ENCODE measurements at places on chromosomes 12 and 14.

DNA sequence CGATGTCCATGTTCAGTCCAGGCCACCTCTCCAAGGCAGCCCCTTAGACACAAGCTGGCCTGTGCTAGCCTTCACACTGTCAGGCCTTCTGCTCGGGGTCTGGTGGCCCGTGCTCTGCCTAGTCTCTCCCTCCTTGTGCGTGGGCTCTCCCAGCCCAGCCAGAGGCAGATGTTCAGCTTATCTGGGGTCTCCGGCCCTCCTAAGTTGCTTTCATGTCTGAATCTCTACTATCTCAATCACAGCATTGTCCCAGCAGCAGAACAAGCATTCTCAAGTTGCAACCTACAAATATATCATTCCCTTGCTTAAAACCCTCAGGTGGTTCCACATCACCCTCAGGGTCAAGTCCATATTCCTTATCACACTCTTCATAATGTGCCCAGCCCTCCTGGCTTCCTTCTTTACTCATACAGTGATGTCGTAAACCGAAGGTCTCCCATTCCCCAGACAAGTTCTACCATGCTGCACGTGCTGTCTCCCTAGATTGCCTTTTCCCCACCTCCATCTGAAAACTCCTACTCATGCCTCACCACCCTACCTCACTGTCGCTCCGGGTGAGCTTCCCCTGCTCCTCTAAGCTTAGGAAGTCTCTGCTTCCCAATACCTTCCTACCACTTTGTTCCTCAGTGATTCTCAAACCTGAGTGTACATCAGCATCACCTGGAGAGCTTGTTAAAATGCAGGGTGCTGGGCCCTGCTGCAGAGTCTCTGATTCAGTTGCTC lies 1.5 kb downstream of the KRT73 start:
- DNase-seq = no peak

- peak; percentile 99 for DNase-seq
Observed at GRCh38 chr12:108514973-108515814, at the start of gene FICD. Gene FICD, plus strand, starts transcription at chr12:108515277. Its CDS starts 1,696 bp downstream, at chr12:108516973.

DNA sequence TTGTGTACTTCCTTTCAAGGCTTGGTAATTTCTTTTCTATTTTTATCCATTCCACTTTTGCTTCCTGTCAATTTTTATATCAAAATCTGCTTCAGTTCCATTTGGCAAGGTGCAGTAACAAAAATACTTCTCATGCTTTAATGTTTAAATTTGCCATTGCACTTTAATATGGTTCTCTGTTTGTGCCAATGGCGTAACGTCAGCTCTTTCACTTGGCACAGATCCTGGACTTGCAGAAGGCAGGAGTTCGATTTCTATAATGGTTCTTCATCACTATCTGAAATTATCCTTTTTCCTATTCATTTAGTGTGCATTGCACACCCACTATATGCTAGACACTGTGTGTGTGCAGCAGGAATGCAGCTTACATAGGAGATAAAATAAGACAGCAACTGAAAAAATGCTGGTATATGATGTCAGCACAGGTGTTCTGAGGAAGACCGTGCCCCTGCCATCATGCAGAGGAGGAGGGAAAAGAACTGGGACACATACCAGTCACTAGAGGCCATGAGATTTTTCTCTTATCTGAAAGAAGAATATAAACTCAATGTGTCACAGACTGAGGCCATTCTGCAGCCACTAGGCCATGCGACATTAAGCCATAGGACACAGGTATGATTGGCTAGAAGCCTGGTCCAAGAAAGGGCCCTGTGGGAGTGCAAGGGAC lies 298.2 kb downstream of the RPAP3 start:
- no peak for DNase-seq

DNA sequence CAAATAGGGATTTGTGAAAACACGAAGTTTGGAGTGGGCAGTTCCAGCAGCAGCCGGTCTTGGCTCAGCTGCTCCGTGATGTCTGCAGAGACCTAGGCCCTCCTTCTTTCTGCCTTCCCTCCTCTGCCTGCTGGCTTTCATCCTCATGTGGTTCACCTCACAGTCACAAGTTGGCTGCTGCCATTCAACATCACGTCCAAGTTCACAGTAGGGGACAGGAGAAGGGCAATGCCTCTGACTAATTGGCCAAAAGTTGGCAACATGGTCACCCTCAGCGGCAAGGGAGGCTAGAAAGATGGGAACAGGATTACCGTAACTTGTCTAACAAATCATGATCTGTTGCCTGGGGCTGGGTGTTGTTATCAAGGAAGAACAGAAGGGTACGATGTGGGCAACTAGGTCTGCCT lies 7.8 kb upstream of the CACNA2D4 start:
- DNase-seq = peak; percentile 14

GRCh38 chr14:85576218-85576617 lies 46.3 kb downstream of the FLRT2 start:
- no peak for DNase-seq

DNA sequence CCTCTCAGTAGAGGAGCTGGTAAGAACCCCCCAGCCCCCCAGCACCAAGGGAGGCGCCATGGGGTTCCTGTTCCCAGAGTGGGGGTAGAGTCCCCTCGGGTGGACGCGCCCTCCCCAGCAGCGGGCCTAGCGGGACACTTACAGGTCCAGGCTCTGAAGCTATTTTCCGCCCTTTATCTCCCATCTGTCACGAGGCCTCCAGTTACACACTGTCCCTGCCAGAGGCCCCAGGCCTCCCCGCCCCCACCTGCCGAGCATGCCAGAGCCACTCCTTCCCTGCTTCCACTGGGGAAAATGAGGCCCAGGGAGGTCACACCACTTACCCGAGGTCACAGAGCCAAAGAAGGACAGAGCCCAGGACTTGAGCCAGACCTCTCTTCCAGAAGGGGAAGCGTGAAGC lies 3.1 kb downstream of the C14orf180 start:
- DNase-seq = no peak

DNA sequence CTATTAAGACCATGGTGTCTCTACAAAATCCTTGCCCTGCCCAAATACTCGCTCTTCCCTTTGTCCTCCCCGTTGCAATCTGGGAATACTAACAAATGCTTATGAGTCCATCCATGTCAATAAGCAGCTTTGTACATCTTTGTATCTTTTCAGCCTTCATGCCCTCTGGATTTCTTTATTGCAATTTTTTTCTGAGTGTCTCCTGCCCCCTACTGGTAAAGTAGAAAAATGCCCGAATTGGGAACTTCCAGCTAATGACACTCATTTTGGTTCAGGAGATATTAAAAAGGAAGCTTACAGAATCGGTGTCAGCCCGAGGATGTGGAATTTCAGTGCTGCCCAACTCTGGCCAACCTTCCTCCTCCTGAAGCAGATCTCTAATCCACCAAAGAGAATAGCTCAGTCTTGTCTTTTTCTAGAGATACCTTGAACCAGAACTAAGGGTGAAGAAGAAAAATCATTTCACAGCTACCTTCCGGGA lies 46.0 kb downstream of the SH2B3 start:
- DNase-seq = no peak

- DNase-seq = no peak
Observed at GRCh38 chr12:102760322-102760721, 156.7 kb downstream of the PAH start.

DNA sequence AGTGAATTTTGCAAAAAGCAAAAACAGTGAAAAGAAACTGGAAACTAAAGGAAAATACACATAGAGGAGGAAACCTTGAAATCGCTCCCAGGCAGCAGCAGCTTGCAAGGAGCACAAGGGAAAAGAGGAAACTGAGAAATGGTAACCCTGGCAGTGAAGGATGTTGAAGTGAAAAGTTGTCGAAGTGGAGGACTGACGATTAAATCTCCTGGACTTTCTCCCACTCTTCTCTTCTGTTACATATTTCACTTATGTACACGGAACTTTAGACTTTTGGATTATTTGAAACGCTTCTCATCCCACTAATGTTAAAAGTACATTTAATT lies 388.8 kb upstream of the USP15 start:
- DNase-seq = no peak

GRCh38 chr14:54908190-54908589 lies 5.6 kb upstream of the GCH1 start:
- DNase-seq = no peak

DNA sequence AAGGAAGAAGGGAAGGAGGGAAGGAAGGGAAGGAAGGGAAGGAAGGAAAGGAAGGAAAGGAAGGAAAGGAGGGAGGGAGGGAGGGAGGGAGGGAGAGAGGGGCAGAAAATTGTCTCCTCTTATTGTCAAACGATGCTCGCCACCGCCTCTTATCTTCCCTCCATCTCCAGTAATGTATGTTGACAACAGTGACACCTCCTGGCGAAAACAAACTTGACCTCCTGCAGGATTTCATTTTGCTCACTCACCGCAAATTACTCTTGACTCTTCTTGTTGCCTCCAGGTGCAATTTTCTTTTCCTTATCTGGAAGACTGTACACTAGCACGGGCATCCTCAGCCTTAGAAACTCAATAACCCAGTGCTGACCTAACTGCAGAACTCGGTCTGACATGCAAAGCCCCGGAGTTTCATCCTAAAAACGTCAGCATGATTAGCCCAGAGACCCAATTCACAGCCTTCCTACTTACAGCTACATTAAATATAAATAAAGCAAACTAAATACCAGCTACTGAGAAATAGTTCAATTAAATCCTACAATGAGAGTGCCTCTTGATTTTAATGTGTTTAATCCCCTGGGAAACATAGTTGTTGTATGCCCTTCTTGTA lies 512.4 kb upstream of the TMPO start:
- peak; percentile 36 for DNase-seq

- no peak for DNase-seq
Observed at GRCh38 chr12:106757623-106758348, 16.7 kb upstream of the RIC8B start.

GRCh38 chr14:34536951-34537676 lies 2.4 kb downstream of the EAPP start:
- DNase-seq = no peak

DNA sequence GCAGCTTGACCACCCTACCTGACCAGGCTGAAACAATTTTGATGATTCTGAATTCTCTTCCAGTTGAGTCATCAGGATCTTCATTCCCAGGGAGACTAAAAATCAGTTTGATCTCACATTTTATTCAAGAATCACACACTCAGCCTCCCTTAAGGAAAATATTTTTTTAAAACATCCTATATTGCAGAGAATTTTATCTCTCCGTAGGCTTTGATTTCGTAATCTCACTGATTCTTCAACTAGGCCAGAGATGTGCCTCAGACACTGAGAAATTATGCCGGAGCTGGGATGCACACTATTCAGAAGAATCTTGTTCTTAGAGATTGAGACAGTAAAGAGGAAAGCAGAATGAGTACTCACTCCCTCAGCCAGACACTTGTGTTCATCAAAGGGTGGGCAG lies 7.0 kb upstream of the ANO2 start:
- DNase-seq = no peak

DNA sequence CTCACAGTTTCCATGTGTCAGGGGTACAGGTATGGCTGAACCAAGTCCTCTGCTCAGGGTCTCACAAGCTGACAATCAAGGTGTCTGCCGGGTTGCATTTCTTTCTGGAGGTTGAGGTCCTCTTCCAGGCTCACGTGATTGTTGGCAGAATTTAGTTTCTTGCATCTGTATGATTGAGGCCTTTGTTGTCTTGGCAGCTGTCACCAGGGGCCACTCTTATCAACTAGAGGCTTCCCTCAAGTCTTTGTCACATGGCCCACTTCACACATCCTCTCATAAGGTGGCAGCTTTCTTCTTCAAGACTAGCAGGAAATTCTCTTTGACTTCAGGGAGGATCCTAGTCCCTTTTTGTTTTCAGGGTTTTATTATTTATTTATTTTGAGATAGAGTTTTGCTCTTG lies 46.0 kb upstream of the FOS start:
- no peak for DNase-seq

DNA sequence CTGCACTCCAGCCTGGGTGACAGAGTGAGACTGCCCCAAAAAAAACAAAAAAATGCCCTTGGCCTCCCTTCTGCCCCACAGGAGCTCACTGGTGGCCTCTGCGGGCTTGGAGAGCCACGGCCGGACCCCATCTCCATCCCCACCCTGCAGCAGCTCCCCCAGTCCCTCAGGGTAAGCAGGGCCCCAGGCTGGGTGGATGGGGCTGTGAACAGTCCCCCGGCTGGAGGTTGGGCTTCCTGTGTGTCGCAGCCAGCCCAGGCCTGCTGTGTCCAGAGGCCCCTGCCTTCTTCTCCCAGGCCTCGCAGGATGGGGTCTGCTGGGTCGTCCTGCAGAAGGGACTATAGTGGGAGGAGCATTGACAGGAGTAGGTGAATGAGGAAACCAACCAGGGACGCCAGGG lies 15.4 kb upstream of the PUS1 start:
- no peak for DNase-seq

DNA sequence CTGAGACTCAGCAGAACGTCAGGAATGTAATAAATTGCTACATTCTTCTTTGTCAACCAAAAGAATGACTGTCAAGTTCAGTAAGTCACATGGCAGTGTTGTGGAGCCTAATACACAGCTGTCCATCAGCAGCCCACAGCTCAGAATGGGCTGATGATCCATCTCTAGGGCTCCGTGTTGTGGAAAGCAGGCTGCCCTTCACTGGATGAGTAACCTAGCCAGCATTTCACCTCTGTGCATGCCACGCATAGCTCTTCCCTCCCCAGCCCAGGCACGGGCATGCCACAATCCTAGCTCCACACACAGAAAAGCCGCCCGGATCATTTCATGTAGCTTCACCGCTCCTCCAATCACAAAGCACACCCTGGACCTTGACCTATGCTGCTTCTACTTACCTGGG lies 878.0 kb upstream of the TMEM132C start:
- DNase-seq = no peak

DNA sequence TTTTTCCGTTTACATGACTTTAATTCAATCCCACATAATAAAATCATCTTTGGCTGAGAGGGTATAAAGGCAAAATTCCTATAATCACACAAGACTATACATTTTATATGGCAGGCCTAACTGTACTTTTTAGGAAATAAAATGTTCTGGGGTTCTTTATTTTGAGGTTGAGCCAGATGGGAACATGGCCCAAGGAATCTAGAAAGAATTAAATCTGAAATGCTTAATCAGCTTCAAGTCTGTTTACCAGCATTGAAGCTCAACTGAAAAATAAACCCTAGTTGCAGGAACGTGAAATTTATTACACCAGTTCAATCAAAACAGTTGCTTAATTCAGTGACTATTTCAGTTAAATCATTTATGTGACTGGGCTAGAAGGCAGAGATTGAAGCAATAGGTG lies 191.0 kb upstream of the BTG1 start:
- DNase-seq = no peak

- no peak for DNase-seq
Observed at GRCh38 chr14:101252443-101253214, 308.7 kb upstream of the DIO3 start.

Measured in activated T-cell treated with anti-CD3 and anti-CD28 coated beads, Interleukin-2, amount 50 U/mL, for 48 hours (primary cell).